ENCODE measurements at places on chromosomes 6 and 20. TPM values are rescaled to one million over a fixed set of nuclear protein-coding genes. Genes with fewer than 3 reads are reported as not detected.

Gene DCDC2
- total RNA-seq, result 2.0 TPM

Gene VIP
- not detected for total RNA-seq

Gene MPIG6B
- not detected for total RNA-seq

Gene PLCB4
- 20.7 TPM for total RNA-seq

Gene RNF8
- 25.1 TPM for total RNA-seq

Gene ADA
- total RNA-seq, result 61.2 TPM

Gene DBNDD2
- total RNA-seq, result 28.8 TPM

Gene EPB41L1
- 64.0 TPM for total RNA-seq

Gene DXO
- total RNA-seq, result 11.7 TPM

All from A549 treated with ZK216348 at 1 μM for 4 hours (cell line).